ENCODE measurements at places on chromosomes 3 and 15.

DNA sequence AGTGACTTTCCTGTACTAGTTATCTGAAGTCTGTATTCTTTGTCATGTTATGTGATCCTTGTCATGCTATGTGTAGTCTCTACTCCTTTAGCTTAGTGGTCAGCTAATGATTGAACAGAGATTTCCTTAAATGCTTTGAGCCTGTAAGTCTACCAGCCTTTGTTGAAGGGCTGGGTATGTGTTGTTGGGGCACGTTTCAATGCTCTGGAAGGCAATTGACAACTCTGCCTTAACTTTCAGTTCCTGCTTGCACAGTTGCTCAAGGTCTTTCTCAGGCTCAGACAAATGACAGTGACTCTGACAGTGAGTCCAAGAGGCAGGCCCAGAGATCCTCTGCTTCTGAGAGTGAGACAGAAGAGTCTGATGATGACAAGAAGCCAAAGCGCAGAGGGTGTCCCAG lies 89.3 kb downstream of the CHD2 start:
- no peak for DNase-seq

DNA sequence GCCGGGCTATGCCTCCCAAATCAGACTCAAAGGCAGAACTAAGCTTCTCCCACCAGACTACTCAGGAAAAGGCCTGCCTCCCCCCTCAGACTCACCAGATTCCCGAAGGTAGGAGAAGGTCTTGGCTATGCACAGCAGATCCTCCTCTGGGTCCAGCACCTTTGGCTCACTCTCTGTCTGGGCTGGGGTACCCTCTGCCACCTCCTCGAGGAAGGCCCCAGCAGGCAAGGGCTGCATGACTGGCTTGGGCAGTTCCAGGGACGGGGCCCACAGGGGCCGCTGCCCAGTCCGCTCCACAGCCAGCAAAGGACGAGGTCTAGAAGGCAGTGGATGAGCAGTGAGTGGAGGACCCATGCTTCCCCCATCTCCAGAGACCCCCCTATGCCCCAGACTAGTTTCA lies 3.3 kb downstream of the CISH start:
- DNase-seq = no peak

DNA sequence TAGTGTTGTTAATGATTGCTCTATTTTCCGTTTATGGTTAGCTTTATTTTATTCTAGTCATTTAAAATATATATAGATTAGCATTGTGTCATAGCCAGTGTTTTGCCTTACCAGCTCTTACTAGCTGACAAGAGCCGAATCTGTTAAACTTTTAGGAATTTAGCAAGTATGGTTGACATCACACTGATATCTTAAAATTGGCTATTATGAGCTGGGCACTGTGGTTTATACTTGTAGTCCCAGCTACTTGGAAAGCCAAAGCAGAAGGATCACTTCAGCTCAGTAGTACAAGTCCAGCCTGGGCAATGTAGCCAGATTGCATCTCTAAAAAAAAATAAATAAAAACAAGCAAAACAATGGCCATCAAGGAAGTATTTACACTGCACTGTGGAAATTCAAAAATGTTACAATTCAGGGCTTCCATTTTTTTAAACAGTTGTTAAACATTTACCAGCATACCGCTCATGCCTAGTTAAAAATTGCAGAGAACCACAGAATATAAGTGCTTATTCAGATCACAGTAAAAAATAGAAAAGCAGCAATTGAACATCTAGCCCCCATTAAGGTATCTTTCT lies 208.4 kb upstream of the CGNL1 start:
- no peak for DNase-seq

- DNase-seq = no peak
Measured at GRCh38 chr3:123782488-123782887, 101.6 kb downstream of the MYLK start.

GRCh38 chr15:89021224-89021623 lies 67.0 kb upstream of the ABHD2 start:
- DNase-seq = no peak

All from COR-L47 (cell line).